SJSA1 (cell line): ENCODE measurements at places on chromosomes 7 and 10. TPM values are rescaled to one million over a fixed set of nuclear protein-coding genes. Genes with fewer than 3 reads are reported as not detected.
A peak's percentile ranks its signal among the peaks of the same experiment; 100 is the strongest.

- DNase-seq = no peak
Observed at GRCh38 chr7:73507556-73507955, 14.5 kb downstream of the BAZ1B start.

DNA sequence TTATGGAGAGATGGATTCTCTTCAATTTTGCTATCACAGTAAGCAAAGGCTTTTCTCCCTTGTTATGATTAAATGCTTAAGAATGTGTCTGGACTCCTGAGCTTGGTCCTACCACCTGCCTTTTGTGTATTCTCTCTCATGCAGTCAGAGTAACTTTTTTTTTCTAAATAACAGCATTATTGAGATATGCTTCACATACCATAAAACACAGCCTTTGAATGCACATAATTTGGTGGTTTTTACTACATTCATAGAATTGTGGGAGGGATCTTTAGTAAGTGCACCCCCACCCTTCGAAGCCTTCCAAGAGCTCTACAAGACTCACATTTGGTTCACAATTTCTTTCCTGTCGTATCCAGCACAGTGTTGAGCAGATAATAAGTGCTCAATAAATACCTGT is 175.5 kb downstream of the ADAM12 start:
- DNase-seq = no peak

Gene NOS3
- not detected in 2 replicates for total RNA-seq

Gene SPDYE9
- not detected in 2 replicates for total RNA-seq

Gene PTPRN2
- 1.2 and 2.1 TPM in 2 replicates for total RNA-seq

- DNase-seq = no peak
Observed at GRCh38 chr7:135672560-135673359, 10.4 kb downstream of the STMP1 start.

GRCh38 chr7:42283553-42283952 is 46.5 kb upstream of the GLI3 start:
- DNase-seq = no peak

DNA sequence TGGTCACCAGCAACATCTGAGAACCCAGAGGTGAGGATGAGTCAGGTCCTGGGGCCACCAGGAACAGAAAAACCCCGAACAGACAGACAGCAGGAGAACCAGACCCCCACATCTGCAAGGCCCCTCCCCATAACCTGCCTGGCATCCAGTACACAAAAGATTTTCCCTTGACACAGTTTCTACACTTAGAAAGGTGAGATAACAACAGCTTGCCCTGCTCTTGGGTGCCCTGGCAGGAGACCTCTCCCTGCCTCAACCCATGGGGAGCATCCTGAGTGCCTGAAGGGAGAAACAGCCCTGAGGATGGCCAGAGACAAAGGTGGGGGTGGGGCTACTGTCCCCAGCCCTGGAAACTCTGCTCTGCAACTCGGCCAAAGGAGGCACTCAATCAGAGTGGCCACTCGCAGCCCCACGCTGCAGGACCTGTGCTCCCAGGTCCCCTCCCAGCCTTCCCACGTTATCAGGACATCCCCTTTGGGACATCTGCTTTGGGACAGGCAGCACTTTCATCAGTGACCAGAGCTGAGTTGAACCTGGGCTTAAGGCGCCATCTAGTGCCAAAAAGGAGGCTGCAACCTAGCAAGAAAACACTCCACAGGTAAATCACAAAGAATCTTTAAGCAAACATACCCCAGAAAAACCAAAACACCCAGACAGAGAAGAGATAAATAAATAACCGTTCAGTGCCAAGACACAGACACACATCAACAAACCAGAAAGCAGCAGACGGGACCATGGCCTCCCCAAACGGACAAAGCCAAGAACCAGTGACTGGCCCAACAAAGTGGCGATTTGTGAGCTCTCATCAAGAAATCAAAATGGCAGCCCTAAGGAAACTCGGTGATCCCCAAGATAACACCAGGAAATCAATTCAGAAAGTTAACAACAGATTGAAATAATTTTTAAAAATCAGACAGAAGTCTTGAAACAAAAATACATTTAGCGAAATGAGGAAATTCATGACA is 233.7 kb downstream of the PTPRN2 start:
- no peak for DNase-seq

DNA sequence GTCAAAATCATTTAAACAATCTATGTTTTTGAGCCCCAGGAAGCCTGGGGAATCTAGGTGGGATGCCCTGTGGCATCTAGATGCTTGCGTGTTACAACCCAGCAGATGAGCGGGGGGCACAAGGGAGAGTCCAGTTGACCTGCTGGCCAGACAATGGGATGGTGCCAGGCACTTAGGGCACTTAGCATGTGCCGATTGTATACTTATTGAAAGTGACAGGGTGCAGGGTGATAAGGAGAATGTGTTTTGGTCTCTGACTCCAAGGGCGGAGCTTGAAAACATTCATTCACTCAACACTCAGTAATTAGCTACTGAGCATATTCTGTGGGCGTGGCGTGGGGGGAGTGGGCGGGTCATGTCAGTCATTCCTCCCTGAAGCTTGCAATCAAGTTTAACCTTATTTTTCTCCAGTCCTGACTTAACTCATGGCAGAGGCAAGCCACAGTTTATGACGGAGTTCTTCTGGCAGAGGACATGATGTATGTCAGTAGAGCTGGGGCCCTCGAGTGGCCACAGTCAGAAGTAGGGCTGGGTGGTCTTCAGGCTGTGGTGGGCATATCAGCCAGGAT is 115.1 kb downstream of the PRKCQ start:
- DNase-seq = no peak

GRCh38 chr10:127949831-127950230 is 42.9 kb downstream of the PTPRE start:
- no peak for DNase-seq

Gene NT5C2
- total RNA-seq = 97.2 and 107 TPM in 2 replicates

- DNase-seq = no peak
Observed at GRCh38 chr10:77881636-77882035, 44.9 kb downstream of the DLG5 start.

DNA sequence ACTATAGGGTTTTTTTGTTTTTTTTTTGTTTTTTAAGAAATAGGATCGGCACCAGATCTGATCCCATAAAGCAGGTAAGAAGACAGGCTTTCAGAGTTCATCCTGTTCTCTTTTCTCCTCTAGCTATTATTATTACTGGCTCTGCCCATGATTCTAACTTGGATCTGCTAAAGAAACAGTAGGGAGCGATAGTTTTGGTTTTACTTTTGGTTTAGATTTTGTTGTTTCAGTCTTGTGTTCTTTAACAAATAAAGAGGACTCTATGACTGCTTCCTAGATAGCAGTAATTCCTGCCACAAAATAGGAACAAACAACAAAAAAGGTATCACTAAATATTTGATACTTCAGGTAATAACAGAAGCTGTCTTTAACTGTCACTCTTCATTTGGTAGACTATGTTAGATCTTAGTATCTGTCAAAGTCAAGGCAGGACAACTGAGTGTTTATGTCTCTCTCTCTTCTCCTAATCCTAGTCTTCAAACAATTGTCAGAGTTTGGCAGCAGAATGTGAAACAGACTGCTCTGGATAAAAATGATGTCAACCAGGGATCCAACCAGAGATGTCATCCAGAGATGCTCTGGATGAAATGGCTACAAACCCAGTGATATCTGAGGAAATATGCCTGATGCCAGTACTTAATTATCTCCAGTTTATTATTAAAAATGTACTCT is 99.8 kb downstream of the KMT2C start:
- peak; percentile 20 for DNase-seq

- DNase-seq = no peak
Observed at GRCh38 chr10:30840395-30841050, 191.1 kb downstream of the ZNF438 start.

DNA sequence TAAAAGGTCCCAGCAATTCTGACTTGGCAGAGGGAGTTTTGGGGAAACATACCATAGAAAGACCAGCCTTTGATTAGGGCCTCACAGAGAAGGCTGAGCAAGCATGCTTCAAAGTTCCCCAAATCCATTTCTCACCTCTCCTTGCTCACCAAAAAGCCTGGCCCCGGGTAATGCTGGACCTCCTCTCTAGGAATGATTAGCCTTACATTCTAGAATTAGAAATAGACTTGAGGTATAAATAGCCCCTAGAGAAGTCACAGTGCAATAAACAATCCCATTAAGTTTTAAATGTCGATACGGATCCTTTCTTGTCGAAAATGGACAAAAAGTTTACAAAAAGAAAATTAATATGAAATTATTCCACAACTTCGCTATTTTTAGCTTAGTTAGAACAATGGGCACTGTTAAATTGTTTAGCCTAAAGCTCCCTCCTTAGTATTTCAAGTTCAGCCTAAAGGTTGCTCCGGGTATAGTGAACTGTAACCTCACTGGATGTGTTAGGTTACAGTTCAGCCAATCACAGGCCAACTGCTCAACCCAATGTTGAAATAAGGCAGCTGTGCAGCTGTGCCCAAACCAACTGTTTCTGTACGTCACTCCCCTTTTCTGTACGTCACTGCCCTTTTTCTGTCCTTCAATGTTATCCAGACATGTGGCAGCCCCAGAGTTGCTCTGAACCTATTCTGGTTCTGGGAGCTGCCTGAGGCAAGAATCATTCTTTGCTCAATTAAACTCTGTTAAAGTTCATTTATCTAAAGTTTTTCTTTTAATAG is 7.9 kb upstream of the GSDME start:
- DNase-seq = no peak

Gene COL26A1
- not detected in 2 replicates for total RNA-seq

GRCh38 chr10:11587722-11588259 is 23.7 kb downstream of the USP6NL start:
- no peak for DNase-seq

Gene ZC3HAV1L
- total RNA-seq = 7.5 and 15.2 TPM in 2 replicates

- DNase-seq = no peak
Observed at GRCh38 chr7:18626717-18627116, 131.2 kb downstream of the HDAC9 start.

DNA sequence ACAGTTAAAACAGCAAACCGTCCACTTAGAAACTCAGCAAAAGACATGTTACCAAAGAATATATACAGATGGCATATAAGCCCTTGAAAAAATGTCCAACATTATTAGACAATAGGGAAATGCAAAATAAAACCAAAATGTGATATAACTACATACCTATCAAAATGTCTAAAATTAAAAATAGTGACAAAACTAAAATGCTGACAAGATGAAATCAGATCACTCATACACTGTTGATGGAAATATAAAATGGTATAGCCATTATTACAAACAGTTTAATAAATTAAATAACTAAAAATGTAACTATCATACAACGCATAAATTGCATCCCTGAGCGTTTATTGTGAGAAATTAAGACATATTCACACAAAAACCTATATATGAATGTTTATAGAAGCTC is 939.7 kb upstream of the ZWINT start:
- DNase-seq = no peak

DNA sequence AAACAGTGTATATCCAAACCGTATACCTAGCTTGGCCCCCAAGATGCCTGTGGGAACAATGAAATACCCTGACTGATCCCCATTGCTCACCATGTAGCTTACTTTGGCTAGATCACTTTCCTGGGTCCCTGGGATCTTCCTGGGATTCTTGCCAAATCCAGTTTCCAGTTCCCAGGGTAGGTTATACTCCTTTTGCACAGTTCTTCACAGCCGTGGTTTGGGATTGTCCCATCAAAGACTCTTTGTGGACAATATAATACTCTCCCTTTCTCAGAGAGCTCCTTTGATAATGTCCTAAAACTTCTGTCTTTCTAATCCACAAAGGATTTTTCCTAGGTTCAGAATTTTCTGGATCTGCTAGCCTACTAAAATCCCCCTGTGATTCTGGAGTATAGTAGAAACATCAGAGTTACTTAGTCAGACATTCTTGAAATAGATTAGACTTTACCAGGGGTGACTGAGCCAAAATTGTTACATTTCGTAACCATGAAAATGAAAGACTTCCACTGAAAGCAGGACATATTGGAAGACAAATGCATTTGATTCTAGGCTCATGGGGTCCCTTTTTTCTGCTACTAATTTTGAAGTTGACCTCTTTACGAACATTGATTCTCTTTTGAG is 388.3 kb upstream of the ETV1 start:
- no peak for DNase-seq

Gene TBC1D12
- 12.1 and 22.3 TPM in 2 replicates for total RNA-seq

Gene CCDC136
- 1.0 and 1.8 TPM in 2 replicates for total RNA-seq

Gene TTYH3
- 24.3 and 25.2 TPM in 2 replicates for total RNA-seq

Gene TUBB8
- 0.28 and 0.68 TPM in 2 replicates for total RNA-seq

Gene CPEB3
- total RNA-seq = 0.31 and 0.82 TPM in 2 replicates

Gene NPSR1
- not detected in 2 replicates for total RNA-seq

Gene SLC13A4
- total RNA-seq = not detected in 2 replicates

Gene SUPV3L1
- 22.0 and 26.1 TPM in 2 replicates for total RNA-seq

Gene CTAGE4
- not detected in 2 replicates for total RNA-seq

- no peak for DNase-seq
Observed at GRCh38 chr10:84837877-84838276, 509.5 kb downstream of the CCSER2 start.

DNA sequence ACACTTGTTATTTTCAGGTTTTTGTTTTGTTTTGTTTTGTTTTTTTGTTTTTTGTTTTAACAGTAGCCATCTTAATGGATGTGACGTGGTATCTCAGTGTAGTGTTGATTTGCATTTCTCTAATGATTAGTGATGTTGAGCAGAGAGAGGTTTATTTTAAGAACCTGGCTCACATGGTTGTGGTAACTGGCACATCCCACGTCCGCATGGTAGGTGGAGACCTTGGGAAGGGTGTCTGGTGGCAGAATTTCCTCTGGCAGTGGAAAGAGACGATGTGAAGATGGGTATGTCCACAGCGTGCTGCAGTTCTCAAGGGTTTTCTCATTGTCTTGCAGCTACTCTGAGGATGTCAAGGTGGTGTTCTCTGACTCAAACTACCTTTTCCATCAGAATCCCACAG is 252.2 kb downstream of the GALNT17 start:
- DNase-seq = no peak

DNA sequence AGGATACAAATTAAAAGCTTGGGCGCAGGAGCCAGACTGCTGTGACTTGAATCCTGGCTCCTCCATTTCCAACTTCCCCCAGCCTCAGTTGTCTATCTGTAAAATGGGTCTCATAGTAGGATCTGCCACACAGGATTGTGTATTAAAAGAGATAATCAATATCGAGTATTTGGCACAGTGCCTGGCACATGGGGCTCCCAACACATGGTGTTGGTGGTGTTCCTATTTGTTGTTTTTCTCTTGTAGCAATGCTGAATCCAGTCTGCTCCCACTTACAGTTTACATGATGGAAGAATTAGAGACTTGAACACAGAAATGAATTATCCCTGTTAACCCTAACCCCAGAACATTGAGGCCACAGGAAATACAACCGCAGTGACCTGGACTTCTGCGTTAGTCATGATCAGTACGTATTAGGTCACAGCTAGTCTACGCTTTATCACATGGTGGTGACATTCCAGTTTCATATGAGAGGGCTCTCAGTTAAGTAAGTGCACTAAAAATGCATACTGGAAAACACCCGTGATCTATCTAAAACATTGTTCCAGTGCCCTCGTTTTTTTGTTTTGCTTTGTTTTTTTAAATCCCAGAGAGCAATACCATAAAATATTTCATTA is 169.5 kb upstream of the KLF14 start:
- DNase-seq = peak; percentile 85
